T-helper 22 cell (primary cell): ENCODE measurements at places on chromosomes 12 and 14.

DNA sequence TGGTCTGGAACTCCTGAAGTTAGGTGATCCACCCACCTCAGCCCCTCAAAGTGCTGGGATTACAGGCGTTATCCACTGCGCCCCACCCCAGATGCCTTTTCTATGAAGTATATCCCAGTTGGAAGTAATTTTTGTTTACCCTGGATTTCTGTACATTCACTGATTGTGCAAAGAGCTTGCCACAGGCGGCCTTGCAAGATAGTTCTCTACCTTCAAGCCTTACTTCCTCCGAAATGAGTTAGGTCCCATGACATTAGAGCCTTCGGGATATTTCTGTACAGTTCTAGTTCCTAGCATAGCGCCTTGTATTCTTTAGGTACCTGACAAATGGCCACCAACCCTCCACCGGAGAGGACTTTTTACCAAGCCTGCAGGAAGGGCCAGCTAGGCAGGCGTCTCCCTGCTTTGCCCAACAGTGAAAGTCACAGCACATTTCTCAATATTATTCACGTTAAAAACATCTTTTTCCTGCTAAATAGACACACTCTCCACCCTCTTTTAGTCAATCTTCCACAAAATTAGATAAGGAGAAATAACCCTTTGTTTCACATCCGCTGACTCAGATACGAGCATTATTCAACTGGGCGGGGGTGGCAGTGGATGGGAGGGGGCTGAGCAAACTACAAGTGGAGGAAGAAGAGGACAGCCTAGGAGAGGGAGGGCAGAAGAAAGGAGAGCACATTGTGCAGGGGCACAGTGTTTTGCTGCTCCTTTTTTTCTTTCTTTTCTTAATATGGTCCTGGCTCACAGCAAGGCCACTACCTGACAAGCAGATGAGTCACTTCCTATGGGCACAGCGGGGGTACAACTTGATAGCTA, 40.0 kb upstream of the CAPRIN2 start:
- DNase-seq, result no peak

DNA sequence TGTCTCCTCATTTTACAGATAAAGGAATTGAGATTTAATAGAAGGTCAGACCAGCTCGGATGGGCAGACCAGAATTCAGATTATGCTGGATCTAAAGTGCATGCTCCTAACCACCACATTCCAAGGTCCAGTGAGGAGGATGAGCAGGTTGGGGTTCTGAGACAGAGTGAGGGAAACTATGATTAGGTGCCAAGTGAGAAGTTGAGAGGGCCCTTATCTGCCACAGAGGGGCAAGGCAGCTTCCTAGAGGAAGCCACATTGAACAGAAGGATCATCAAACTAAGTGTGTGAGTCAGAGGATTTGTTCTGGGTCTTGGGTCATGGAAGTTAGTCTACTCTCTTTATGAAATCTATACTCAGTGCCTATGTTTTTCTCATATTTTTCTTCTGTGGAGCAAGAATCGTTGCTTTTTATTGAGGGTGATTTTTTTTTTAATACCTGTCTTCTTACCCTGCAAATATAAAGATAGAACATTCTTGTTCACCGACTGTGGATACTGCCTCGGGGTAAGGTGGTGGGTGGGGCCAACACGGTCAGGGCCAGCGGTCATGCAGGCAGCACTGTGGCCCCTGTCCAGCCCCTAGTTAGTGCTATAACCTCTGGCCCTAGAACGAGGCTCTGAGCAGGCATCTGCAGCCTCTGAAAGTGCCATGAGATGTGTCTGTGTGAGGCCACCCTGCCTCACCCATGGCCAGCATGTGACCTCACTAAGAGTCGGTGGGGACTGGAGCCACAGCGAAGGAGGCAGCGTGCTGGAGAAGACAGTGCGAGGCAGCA, 55.6 kb upstream of the PTHLH start:
- no peak for DNase-seq

DNA sequence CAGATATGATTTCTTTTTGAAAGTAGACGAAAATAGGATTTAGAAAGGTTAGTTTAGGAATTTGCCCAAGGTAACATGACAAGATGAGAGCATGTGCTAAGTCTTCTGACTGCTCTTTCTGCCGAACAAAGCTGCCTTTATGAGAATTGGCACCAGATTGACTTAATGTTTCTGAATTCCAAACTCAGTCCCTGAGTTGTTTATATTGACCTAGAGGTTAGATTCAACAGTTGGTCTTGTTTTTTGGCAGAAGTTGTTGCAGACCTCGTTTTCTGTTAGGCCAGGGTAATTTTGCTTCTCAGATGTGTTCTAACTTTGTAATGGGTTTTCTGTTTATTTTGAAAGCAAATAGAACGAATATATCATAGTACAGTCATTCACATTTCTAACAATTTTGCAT, 61.5 kb upstream of the LRTM2 start:
- no peak for DNase-seq

DNA sequence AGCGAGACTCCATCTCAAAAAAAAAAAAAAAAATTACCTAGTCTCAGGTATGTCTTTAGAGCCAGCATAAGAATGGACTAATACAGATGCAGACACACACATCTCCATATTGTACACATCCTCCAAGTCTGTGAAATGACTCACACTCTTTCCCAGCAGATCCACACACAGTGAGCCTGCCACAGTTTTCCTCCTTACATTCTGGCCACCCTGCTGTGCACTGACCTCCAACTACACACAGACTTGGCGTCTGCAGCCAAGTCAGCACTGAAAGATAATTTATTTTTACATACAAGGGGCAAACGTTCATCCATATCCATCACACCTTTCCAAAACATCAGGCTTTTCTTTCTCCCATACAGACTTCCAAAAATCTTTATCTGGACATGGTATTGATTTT, 115.9 kb downstream of the SLC25A21 start:
- DNase-seq, result no peak

DNA sequence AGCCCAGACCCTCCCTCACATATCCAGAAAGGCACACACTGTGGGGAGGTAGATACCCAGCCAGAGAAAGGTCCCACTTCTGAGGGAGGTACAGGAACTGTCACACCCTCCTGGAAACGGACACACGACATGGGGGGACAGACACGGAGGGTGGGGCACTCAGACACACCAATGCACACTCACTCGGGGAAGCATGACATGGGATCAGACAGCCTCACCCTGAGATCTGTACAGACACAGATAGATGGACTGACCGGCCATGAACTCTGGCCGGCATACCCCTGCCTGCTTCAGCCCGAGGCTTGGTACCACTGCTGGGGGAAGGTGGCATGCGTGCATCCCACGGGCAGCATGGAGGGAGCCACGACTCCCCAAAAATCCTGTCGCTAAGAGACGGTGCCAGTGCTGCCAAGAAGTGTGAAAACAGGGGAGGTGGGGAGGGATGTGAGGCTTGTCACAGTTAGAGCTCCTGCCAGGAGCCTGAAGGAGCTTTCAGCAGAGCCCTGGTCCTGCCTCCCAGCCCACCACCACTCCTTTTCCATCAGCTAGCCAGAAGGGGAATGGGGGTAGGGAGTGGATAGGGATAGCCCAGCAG, 571 bp downstream of the CPNE6 start:
- DNase-seq, result no peak

DNA sequence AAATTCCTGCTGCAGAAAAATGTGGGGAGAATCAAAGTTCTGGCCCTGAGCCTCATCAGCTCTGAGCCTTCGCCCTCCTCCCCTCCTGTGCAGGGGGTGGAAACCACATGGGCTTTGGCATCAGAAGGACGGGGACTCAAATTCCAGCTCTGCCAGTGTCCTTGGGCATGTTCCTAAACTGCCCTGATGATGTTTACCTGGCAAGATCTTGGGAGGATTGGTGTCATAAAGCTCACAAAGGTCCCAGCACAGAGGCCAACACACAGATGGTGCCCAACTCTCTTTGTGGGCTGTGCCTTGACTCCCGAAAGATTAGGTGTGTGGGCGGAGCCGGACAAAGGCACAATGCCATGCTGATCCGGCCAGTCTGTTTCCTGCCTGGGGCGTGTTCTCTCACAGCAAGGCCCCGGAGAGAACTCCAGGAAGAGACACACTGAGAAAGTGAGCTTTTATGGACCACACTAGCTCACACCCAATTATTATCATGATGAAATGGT, 20.5 kb upstream of the CLMN start:
- no peak for DNase-seq

DNA sequence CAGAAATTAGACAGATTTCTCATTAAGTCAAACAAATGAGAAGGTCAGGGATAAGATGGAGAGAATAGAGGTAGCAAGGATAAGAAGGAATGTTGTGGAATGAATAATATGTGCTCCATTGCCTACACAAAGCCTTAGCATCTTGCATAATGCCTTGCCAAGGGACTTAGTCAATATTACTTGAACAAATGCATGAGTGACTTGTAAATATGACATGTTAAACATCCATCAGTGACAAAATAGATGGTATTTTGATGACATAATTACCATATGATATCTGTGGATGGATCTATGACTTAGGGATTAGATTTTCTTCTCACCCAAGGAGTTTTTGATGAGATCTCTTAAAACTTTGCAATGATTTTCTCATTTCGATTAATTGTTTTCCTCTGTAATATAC, 194.1 kb upstream of the RASSF8 start:
- no peak for DNase-seq

GRCh38 chr14:72982146-72982708, 44.7 kb downstream of the ZFYVE1 start:
- DNase-seq, result no peak

GRCh38 chr12:51941011-51941581, 10.4 kb upstream of the ACVR1B start:
- no peak for DNase-seq

DNA sequence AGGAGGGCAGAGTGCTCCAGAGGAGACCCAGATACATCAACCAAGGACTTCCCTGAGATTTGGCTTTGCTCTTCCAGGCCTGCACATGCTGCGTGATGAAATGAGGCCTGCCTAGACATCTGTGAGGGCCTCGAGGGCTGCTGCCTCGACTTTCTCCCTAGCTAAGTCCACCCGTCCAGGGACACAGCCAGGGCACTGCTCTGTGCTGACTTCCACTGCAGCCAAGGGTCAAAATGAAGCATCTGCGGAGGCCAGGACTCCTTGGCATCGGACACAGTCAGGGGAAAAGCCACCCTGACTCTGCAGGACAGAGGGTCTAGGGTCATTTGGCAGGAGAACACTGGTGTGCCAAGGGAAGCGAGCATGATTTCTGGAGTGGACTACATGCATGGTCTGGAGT, 10.7 kb downstream of the SLC25A47 start:
- no peak for DNase-seq

DNA sequence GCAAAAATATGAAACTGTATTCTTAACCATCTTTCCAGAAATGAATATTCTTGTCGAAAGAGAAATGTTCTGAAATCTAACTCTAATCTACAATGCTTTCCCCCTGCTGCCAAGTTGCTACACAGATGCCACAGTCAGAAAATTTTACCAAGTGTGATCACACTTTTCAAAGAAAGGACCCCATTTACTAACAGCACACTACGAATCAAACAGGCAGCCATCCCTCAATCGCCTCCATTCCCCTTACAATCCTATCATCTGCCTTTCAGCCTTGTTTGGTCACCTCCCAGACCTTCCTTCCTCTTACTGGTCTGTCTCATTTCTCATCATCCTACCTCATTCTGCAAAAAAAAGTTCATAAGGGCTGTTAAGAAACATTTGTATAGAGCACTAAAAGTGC, 190.1 kb downstream of the MED13L start:
- DNase-seq, result no peak

GRCh38 chr12:88958946-88959345, 378.7 kb upstream of the KITLG start:
- no peak for DNase-seq

- DNase-seq, result no peak
These were observed 106.0 kb downstream of the GRIP1 start for GRCh38 chr12:66572845-66573244.
